ENCODE measurements at places on chromosomes 5 and 9.

DNA sequence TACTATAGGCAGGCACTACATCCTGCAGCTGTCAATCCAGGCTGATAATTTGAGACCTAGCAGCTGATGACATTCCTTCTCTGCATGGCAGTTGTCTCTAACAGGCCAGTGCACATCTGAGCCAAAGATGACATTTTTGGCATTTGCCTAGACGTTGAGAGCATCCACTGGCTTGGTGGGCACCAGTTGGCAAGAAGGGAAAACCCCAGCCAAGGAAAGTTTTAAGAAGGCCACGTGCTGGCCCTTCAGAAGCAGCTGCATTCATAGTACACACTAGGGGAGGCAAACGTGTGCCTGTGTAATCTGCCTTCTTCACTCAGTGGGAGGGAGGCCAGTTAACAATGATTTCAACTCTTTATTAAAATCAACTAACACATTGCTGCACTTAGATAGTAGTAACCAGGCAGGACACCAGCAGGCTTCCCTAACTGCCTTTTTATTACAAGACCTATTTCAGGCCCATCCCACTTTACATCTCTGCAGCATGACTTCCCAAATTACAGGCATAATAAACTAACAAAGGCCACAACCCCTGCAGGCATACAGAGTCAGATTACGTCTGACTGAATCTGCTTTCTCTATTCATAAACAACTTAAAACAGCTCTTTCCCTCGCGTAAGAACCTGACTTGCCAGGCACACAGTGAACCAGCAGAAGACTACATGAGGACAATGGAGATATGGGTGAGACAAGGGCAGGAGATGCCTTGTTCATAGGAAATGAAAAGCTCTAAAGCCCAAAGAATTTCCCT lies 576.3 kb downstream of the PDE4D start:
- peak; percentile 14 for DNase-seq

- DNase-seq, result peak; percentile 54
Observed at GRCh38 chr9:131422241-131422792, 28.4 kb downstream of the PRRC2B start.

GRCh38 chr5:67771221-67771620 lies 444.3 kb upstream of the PIK3R1 start:
- DNase-seq, result no peak

GRCh38 chr5:15831408-15831807 lies 331.4 kb downstream of the FBXL7 start:
- no peak for DNase-seq

Measured in astrocyte of the hippocampus (primary cell).